CD4-positive, alpha-beta T cell (primary cell): ENCODE measurements at places on chromosomes 7 and 10.

DNA sequence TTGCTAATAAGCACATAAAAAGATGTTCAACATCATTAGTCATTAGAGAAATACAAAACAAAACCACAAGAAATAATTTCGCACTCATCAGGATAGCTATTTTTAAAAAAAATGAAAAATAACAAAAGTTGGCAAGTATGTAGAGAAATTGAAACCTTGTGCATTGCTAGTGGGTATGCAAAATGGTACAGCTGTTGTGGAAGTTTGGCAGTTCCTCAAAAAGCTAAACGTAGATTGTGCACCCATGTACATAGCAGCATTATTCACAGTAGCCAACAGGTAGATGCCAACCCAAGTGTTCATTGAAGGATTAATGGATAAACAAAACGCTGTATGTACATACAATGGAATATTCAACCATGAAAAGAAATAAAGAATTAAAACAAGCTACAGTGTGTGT, 35.3 kb upstream of the STARD3NL start:
- no peak for DNase-seq

- no peak for DNase-seq
Measured at GRCh38 chr7:151520419-151521261, 945 bp upstream of the RHEB start.

GRCh38 chr7:35652124-35652523, 42.8 kb downstream of the HERPUD2 start:
- DNase-seq: peak; percentile 7

DNA sequence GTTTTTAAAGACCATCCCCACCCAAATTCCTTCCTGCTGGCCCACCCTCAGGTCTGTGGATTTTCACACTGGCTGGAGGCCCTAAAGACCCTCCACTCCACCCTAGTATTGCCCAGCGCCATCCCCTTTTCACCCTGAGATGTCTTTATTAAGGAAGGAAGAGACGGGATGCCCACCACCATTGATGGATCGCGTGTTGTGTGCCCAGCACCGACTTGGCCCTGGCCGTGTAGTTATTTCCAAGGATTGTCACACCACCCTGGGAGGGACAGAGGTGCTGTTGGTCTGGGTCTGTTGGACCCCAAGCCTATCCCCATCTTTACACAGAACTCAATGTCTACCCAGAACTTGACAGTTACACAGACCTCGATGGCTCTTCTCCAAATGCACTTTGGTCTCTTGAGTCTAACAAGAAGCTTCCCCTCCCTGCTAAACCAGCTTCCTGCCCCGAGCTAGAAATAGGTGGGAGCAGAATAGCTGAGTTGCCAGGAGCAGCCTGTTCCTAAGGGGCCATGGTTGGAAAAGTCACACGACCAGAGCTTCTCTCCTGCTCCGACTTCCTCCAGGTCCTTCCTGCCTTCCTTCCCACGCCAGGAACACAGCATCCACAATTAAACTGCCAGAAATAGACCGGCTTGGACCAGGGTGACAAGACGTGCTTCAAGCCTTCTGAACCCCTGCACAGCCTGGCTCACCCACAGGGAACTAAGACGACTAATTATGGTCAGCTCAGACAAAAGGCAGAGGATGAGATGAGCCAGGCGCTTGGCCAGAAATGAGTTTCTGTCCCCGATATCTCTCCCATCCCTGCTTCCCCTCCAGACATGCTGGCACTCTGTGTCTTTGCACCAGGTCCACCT, 139.5 kb upstream of the CHST15 start:
- DNase-seq: no peak

DNA sequence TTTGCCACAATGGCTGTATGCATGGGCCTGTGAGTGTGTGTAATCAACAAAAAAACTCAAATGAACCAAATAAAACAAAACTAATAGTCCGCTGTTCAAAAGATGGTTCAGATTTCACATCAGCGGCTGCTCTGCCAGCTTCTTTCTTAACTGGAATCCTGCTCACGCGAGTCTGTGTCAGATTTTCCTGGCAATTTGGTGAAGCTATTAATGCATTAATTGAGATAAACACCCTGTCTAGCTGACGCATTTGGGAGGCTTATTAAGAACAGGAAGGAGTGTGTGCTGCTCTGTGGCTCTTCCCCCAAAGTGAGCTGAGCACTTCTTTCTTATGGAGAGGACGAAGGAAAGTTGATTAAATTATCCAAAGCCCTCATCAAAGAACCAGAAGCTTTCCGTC, 336.6 kb upstream of the MKI67 start:
- no peak for DNase-seq

DNA sequence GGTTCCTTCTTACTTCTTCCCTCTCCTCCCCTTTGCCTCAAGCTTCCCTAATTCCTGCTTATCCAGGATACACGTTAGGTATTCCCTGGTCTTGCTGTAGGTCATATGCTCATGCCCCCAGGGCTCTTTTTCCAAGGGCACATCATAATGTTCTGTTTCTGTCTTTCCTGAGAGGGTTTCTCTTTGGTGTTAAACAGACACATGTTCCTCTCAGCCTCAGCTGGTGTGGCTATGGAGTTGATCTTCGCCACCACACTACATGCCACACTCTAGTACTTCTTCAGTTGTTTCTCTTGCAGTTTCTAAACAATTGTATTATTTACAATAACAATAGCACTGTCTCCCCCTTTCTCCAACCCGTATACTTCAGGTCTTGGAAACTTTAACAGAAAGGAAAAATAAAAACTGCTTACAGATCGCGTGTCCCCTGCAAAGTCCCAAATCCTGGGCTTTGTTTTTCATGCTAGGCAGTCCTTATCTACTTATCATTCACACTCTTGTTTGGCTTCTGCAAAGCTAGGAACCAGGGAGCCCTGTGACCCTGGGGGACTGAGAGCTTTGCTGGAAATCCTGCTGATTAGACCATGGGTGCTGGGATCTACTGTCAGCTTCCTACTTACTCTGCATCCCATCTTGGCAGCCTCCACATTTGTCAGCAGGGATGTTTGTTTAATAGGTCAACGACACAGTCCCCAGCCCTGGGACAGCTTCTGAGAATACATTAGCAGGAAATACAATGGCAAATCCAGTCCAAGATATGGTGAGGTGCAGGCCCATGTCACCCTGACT, 193.9 kb upstream of the BMPER start:
- no peak for DNase-seq

DNA sequence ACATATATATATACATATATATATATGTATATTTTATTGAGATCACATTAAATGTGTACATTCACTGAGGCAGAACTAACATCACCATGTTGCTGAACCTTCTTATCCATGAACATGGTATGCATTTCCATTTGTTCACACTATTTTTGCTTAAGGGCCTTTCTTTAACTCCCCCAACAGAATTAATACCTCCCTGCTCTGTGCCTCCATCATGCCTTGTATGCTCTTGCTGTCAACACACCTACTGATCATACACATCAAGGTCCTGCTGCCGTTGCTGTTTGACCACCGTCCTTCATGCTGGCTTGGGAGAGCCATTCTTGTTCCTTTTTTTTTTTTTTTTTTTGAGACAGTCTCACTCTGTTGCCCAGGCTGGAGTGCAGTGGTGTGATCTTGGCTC, 43.5 kb downstream of the EPHB4 start:
- DNase-seq: no peak

DNA sequence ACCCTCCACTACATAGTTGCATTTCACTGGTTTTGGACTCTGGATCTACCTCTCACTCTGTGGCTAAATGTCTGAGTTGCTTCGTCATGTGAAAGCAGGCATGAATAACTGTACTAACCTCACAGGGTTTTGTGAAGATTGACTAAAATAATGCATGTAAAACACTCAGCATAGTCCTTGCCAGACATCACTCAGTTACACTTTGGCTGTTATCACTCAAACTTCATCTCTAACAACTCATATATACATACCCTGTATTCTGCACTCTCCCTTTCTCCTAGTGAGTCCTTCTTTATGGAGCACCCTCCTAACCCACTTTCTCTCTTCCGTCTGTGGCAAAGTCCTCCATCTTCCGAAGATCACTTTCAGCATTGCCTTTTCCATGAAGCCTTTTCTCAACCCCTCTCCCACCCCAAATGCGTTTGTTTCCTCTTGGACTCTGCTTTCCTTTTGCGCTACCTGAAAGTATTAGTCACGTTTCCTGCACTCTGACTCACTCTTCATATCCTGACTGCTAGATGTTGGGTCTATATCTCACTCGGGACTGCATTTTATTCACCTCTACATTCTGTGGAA, 72.6 kb downstream of the OSBPL3 start:
- no peak for DNase-seq

DNA sequence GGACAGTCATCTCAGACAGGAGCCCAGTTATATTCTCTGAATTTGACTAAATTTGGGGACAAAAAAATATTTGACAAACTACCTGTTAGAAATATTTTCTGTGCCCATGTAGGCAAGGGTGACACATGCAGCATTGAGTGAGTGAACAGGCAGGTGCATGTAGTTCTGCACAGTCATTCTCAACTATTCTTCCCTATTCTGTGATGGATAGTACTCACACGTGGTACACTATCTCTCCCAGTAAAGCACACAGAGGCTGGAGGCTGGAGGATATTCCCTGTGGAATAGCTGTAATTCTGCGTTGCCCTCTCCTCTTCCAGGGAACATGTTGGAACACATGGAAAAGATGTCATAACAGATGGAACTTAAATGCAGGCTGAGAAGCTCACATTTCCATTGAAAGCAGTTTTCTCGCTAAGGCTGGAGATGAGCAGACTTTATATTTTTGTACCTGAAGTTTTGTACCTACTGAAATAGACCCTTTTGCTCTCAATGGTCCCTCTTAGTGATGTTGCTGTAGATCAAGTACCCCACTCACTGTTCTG, 75.0 kb downstream of the GPR141 start:
- no peak for DNase-seq
